ENCODE measurements at places on chromosomes 7 and 10. TPM values are rescaled to one million over a fixed set of nuclear protein-coding genes. Genes with fewer than 3 reads are reported as not detected.

Gene NMT2
- 21.8 TPM for total RNA-seq

Gene ANKRD1
- 0.23 TPM for total RNA-seq

Gene CALCR
- not detected for total RNA-seq

Gene ODAD2
- total RNA-seq = 0.31 TPM

Gene VWC2
- total RNA-seq = 0.14 TPM

Gene WASHC2A
- 79.3 TPM for total RNA-seq

Gene WNT8B
- not detected for total RNA-seq

Gene ADD3
- 165 TPM for total RNA-seq

Gene CHST15
- total RNA-seq = 4.8 TPM

Gene PRKRIP1
- total RNA-seq = 15.1 TPM

Gene VWA2
- total RNA-seq = 3.2 TPM

Gene CTTNBP2
- total RNA-seq = 3.9 TPM

Gene CREB3L2
- 15.8 TPM for total RNA-seq

- no peak for DNase-seq
Observed at GRCh38 chr7:12788591-12788990, 101.2 kb downstream of the ARL4A start.

DNA sequence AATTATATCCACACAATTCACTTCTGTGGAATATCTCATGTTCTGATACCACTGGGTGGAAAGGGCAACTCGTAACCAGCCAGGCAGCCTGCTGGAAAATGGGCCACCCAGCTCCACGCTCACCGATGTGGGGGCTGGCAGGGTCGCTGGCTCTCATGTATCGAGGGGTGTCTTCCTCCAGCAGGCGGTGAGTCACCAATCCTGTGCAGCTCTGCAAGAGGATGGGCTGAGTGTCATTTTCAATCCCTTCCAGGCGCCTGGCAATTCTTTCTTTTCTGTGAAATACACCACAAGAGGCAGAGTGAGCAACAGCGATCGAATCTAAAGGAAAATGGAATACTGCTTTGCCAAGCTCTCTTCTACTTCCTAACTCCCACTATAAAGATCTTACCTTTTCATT lies 80.1 kb downstream of the SVIL start:
- DNase-seq = no peak

GRCh38 chr7:129263168-129263567 lies 38.3 kb downstream of the AHCYL2 start:
- DNase-seq = no peak

- DNase-seq = no peak
Observed at GRCh38 chr10:3606309-3606708, 178.7 kb downstream of the KLF6 start.

GRCh38 chr10:126598009-126598408 lies 72.5 kb downstream of the C10orf90 start:
- DNase-seq = no peak

DNA sequence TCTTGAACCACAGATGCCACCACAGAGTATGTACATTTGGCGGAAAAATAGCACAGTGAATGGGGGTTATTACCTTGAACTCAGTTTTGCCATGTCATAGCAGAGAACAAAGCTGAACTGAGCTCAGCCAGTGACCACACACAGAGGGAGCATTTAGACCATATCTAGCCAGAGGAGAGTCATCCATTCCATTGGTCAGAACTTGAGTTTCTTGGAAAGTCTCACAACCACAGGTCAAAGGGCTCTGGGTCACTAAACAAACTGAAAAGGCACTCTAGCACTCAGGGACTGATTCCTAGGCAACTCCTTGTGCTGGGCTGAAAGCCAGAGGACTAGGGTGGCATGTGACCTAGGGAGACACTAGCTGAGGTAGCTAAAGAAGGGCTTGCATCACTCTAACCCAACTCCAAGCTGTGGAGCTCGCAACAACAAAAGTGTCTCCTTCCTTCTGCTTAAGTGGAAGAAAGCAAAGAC lies 239.7 kb upstream of the SEMA3D start:
- DNase-seq = no peak

DNA sequence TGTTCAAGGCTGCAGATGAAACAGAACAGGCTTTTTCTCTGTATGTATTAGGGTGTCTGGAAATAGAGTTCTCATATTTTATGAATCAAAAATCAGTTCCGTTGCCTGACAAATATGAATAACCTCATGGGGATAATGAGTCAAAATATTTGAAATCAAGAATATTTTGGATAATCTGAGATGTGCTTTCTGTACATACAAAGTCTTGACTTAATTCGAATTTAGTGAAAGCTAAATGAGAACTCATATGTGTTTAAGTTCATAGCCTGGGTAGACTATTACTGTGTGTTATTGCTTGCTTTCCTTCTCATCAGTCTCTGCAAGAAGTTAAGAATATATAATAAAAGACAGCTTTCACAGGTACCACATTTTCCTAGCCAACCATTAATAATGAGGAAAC lies 689.0 kb downstream of the REEP3 start:
- no peak for DNase-seq

DNA sequence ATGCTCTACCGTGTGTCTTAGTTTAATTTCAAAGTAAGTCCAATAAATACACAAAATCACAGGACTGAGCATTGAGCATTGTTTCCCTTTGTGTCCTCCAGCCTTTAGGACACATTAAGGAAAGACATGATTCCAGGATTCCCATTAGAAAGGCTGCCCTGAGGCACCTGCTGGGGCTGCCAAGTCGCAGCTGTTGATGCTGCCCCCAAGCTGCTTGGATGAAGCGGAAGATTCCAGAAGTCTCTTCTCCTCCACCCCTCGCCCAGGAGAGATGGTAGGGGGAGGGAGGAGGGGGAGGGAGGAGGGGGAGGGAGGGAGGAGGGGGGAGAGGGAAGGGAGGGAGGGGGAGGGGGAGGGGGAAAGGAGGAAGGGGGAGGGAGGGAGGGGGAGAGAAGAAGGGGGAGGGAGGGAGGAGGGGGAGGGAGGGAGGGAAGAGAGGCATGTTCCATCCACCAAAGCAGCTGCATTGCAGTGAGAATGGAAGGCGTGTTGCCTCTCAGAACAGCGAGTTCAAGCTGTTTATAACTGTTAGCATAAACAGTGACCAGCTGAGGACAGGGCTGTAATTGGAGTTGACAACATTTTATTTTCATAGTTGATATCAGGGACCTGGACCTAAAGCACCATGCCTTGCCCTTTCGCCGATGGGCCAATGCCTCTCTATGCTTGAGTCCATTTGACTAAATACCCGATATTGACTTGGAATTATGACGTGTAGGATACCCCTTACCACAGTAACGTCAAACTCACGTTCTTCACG lies 67.3 kb downstream of the DIP2C start:
- DNase-seq = peak; percentile 10

- no peak for DNase-seq
Observed at GRCh38 chr10:78812571-78813318, 256.0 kb upstream of the ZMIZ1 start.

GRCh38 chr7:39336442-39336841 lies 229.8 kb upstream of the YAE1 start:
- DNase-seq = no peak

GRCh38 chr10:79403441-79404230 lies 41.8 kb downstream of the ZCCHC24 start:
- DNase-seq = peak; percentile 52

- DNase-seq = no peak
Observed at GRCh38 chr7:132419542-132419941, 156.7 kb downstream of the PLXNA4 start.

GRCh38 chr7:112201411-112201810 lies 4.8 kb downstream of the DOCK4 start:
- DNase-seq = no peak

DNA sequence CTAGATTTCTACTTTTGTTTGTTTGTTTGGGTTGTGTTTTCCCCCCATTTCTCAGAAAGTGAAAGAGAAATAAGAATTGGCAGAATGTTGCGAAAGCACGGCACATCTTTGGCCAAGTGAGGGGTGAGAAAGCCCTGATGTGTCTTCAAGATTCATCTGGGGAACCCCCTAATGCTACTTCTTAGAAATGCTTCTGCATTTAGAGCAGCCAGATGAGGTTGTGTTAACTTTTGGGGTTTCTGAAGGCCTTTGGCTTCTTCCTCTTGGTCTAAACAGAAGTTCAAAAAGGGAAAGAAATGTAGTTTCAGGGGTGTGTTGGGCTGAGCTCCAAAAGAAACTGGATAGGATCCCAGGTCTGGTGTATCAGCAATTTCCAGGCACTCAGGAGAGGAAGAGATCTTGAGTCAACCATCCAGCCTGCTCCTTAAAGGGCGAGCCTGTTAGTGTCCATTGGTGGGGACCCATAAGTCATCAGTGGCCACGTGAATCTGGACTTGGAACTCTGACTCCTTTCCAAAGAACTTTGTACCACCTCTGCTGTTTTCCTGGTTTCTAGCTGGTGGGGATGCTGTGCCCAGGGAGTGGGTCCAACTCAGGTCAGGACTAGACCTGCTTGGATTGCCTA lies 6.5 kb downstream of the DUSP5 start:
- no peak for DNase-seq

GRCh38 chr7:121755818-121756552 lies 117.0 kb upstream of the PTPRZ1 start:
- no peak for DNase-seq

GRCh38 chr7:151261529-151261928 lies 13.0 kb upstream of the SMARCD3 start:
- DNase-seq = no peak

DNA sequence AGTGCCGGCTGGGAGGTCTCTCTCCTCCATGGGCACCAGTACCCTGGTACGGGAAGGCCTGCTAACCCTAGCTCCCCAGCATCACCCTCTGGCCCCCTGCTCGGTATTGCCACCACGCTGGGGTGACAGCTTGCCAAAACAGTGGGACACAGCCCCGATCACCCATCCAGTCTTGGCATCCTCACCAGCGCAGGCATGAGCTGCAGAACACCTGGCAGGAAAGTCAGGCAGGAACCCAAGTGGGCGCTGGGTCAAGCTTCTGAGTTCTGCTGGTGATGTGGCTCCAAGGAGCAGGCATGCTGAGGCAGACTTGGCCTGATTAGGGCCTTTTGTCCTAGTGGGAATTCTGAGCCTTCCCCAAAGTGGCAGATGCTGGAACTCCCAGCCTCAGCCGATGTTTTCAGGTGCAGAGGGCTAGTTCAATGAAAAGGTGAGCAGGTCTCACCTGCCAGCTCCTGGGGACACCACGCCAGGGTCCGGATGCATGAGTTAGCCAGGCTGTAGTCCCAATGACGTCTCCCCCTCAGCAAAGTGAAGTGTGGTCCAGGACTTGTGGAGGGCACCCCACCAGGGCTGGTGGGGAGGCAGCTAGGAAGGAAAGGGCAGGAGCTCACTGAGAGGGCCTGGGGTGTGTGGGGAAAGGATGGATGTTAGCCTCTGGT lies 8.5 kb upstream of the ZNF22 start:
- peak; percentile 37 for DNase-seq

GRCh38 chr10:112960151-112960681 lies 10.2 kb downstream of the TCF7L2 start:
- no peak for DNase-seq

DNA sequence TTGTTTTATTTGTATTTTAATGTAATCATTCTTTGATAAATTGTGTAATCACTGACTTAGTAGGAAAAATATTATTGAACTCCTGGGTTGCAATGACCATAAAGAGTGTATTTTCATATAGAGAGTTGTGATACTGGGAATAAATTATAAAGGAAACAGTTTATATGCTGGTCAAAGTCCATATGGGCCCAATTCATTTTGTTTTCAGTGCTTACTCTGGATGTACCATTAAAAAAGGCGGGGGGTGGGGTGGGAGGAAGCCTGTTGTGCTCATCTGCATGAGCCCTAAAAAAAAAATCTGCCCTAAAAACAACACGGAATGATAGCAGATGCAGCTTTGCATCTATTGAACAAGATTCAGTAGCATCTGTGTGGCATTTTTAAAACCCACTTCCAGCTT lies 114.2 kb downstream of the BTRC start:
- no peak for DNase-seq

- DNase-seq = no peak
Observed at GRCh38 chr10:58475322-58476277, 37.1 kb upstream of the BICC1 start.

DNA sequence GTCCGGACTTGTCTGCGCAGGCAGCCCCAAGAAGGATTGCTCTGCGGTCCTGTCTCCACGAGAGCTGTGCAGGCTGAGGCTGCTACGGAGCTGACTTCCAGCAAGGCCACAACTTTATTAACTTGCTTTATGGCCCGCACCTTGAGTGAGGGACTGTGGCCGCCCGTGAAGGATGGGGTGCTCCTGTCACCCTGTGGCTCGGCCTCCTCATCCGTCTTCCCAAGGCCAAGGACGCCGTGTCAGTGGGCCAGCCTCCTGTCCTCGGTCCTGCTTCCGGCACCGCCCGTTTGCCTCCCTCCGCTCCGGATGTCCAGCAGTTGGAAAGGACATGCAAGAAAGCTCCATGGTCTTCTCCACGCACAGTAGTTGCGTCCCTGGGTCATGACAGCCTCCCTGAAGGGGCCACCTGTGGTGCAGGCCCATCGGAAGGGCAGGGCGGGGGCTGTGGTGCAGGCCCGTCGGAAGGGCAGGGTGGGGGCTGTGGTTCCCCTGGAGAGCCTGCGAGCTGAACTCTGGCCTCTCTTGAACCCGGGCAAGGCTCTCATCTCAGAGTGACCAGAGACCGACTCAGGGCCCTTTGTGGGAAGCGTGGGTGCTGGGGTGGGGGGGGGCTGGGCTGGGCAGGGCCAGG lies 87.1 kb downstream of the NKX6-2 start:
- peak; percentile 24 for DNase-seq

Data from mucosa of descending colon (tissue), 3 donors.